ENCODE measurements at places on chromosomes 7 and 10. TPM values are rescaled to one million over a fixed set of nuclear protein-coding genes. Genes with fewer than 3 reads are reported as not detected.

- peaks cover 4% of the 10 kb centered on the region for H3K36me3 ChIP-seq
- no peaks in the 10 kb centered on the region for H3K27me3 ChIP-seq
- H3K27ac ChIP-seq = no peak overlapping the region
These were observed 107.0 kb downstream of the VIM start for GRCh38 chr10:17335065-17335464.

GRCh38 chr10:60352105-60352504, 37.6 kb downstream of the ANK3 start:
- no peaks in the 10 kb centered on the region for H3K27me3 ChIP-seq
- peaks cover 52% of the 10 kb centered on the region for H3K4me1 ChIP-seq
- H3K36me3 ChIP-seq = no peaks in the 10 kb centered on the region
- no peak overlapping the region for H3K4me3 ChIP-seq
- DNase-seq = no peak

Gene MYO3A
- total RNA-seq = 3.7 TPM

DNA sequence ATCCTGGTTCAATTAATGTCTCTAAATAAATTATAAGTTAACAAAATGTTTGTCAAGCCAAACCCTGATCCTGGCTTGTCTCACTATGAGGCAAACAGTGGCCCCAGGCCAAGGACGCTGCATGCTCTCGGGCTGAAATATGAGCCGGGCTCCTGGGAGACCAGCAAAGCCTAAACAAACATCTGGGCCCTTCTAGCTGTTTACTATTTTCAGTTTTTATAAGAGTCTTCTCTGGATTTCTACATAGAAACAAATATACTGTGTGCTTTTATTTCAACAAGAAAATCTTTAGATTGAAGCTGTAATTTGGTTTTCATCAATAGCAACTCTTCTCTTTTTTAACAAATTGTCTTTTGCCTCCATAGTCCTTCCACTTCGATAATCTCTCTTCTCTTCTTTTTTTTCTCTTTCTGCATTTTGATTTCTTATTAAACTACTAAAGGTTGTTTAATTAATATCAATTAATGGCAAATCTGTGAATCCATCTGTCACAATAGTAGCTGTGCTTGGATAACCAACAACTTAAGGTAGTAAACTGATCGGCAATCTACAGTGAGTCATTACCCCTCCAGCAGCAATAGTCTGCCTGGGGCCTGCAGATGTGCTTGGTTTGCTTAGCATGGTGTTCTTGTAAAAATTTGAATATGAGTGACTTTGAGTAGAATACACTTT, 83.3 kb upstream of the DNAJC1 start:
- H3K27ac ChIP-seq = no peak overlapping the region
- peaks cover 19% of the 10 kb centered on the region for H3K4me1 ChIP-seq
- peak; percentile 59 for DNase-seq
- no peaks in the 10 kb centered on the region for H3K27me3 ChIP-seq
- no peaks in the 10 kb centered on the region for H3K36me3 ChIP-seq

Gene GTF2IRD1
- total RNA-seq = 42.9 TPM

Gene SORCS1
- 3.3 TPM for total RNA-seq

DNA sequence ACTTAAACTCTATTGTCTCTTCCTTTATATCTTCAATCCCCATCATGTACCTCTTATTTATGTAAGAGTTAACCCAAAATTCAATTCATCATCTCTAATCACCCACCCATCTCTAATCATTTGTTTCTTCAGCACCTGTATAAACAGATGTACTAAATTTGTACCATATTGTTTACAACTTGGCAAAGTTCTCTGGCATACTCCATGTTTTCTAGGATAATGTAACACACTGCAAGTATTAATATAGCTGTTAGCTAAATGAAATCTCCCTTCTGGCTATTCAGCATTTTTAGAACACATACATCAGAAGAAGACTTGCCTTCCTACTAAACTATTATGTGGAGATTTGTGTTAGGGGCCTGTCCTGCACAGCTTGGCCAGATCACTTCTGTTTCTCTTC, 33.1 kb downstream of the MALSU1 start:
- no peaks in the 10 kb centered on the region for H3K4me1 ChIP-seq
- no peak overlapping the region for H3K4me3 ChIP-seq
- DNase-seq = no peak

Data from WTC11 (cell line).